Activated gamma-delta T cell treated with anti-CD3 and anti-CD28 coated beads, Interleukin-2, amount 50 U/mL, for 16 hours (primary cell): ENCODE measurements at places on chromosomes 16 and 17.

DNA sequence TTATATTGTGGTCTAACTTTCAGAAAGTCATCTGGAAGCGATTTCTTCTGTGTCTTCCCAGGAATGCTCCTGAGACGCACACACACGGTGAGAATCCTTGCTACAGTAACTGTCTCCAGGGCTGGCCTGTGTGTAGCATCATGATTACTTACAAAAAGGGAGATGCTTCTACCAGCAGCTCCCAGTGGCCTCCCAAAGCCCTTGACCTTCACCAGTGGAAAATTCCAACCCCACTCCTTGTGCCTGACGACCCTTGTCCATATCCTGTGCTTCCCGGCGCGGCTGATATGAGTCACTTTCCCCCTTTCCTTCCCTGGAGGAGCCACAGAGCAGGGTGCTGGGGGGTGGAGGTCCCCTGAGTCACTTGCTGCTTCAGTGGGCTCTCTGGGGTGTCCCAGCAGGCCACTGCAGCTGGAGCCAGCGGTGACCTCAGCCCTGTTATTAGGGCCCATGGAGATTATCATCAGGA is 22.1 kb upstream of the NAT9 start:
- DNase-seq, result no peak

GRCh38 chr16:88057656-88058055 is 106.4 kb downstream of the BANP start:
- DNase-seq, result no peak

DNA sequence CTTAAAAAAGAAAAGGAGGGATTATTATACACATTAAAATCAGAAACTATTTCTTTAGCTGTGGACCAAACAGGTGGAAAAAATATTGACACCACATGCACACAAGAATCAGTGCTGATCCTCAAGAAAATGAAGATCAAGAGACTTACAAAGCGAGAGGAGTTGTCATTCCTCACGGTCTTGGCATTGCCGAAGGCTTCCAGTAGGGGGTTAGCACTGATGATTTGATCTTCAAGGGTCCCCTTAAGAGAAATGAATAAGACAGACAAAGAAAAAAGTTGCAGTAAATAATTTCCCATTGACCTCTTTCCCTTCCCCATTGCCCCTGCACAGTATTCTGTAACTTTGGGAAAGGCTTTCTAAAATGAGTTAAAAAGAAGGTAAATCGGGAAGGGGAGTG is 6.0 kb downstream of the MYH4 start:
- DNase-seq, result no peak

DNA sequence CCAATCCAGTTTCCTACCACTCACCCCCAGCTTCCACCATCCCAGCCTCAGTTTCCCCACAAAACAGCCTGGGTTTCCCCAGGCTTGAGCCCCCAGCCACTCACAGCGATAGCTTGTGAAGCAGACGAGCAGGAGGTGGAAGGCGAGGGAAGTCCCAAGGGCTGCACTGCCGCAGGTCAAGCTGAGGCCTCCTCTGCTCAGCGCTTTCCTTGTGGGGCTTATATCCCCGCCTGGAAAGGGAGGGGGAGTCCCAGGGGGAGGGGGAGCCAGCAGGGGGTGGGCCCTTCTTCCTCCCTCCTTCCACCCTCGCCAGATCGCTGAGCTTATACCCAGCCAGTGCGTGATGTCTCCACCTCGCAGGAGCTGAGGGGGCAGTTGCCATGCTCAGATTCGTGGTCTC is at the start of gene PYY:
TSS of gene PYY (minus strand) at position 195 of the 400 bp plus-strand sequence. CDS start 457 bp downstream, outside the sequence.
- DNase-seq, result no peak

GRCh38 chr17:35752471-35752870 is 568 bp downstream of the GAS2L2 start:
- no peak for DNase-seq

DNA sequence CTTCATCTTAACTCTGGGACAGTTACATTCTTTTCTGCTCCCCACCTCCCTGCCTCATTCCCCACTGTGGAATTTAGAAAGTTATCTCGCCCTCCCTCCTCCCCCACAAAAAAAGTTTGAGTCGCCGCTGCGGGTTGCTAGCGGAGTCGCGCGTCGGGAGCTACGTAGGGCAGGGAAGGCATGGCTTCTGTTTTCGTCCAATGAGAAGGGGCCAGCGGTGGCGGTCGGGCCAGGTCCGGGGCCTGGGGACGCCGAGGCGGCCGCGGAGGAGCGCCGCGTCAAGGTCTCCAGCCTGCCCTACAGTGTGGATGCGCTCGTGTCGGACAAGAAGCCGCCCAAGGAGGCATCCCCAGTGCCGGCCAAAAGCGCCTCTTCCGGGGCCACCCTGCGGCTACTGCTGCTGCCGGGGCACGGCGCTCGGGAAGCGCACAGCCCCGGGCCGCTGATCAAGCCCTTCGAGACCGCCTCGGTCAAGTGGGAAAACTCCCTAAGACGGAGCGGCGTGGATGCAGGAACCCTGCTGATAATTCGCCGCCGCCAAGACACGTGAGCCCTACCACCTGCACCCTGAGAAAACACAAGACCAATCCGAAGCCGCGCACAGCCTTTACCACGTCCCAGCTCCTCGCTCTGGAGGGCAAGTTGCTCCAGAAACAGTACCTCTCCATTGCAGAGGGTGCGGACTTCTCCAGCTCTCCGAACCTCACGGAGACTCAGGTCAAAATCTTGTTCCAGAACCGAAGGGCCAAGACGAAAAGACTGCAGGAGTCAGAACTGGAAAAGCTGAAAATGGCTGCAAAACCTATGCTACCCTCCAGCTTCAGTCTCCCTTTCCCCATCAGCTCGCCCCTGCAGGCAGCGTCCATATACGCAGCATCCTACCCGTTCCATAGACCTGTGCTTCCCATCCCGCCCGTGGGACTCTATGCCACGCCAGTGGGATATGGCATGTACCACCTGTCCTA is 8.9 kb downstream of the OR4D1 start:
- DNase-seq, result peak; percentile 31

- DNase-seq, result no peak
Observed at GRCh38 chr17:45824475-45824874, 20.2 kb upstream of the SPPL2C start.

DNA sequence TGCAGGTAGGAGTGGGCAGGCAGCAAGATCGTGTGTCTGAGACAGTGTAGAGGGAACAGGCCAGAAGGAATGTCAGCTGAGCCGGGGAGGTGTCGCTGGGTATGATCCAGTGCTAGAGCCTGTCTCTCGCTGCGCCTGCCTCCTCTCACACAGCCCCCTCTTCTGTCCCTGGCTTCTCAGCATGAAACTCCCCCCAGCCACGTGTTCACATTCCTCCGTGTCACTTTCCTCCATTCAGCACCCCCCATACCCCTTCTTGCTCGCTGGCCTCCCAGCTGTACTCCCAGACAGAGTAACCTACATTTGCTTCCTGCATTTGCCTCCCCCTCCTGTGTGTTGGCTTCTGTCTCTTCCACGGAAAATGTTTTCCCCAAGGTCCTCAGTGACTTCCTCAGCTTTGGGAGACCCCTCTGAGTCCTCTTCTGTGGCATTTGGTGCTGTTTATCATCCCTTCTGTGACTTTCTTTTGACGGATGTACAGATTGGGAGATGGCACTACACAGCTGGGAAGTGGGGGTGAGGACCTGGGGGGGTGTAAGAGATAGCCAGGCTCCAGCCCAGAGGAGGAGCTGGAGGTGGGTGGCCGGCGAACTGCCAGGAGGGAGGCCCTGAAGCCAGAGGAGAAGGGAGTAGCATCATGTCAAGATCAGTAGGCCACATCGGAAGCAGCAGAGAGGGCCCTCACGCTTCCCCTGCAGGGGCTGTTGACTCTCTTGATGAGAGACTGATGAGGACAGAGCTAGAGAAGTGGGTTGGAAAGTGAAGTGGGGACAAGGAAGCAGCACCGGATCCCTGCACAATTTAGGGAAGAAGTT is 19.2 kb downstream of the SGF29 start:
- DNase-seq, result no peak

DNA sequence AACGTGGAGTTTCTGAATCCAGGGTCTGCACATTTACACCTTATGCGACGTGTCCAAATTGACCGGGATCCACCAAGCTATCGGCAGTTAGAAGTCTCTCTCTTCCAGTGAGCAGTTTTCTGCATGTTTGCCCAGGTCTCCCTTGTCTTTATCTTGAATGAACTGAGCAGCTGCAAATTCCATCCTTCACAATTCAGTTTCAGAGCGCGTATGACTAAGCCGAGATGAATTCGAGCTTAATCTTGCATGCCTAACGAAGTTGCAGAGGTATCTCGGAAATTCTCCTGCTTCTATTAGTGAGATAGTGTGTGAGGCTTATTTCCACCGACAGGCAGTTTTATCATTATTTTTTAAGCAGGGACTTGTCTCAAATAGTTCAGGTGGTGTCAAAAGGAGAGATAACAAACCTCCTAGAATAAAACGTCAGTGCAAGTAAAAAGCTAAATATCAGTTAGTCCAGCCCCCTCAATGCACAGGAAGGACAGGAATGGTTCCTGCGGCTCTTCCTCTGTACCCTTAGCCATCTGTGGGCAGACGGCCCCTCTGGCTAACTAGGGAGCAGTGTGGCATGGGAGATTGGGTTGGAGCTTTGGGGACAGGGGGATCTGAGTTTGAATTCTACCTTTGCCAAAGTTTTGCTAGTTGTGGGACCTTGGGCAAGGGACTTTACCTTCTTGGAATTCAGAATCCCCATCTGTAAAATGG is 93.0 kb upstream of the GPR139 start:
- DNase-seq, result no peak

GRCh38 chr17:50944054-50944901 is 78.1 kb upstream of the TOB1 start:
- DNase-seq, result peak; percentile 51

DNA sequence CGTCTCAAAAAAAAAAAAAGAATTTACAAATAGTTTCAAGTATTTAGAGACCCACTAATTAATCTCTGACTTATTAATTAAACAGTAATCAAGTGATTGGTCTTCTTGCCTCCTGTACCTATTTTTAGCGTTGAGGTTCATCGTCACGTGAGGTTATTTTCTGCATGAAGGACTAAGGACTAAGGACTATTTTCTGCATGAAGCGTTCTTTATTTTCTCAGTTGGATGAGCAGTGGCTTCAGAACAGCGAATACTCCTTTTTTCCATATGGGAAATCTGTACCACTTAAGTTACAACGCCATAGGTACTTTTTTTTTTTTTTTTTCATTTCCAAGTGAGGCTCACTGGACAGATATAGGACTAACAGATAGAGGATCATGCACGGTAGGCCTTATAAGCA is 224.9 kb downstream of the CNTNAP4 start:
- no peak for DNase-seq

GRCh38 chr17:62126292-62126691 is 61.2 kb upstream of the MED13 start:
- no peak for DNase-seq

- no peak for DNase-seq
Observed at GRCh38 chr16:69482410-69482991, 58.1 kb downstream of the CYB5B start.

DNA sequence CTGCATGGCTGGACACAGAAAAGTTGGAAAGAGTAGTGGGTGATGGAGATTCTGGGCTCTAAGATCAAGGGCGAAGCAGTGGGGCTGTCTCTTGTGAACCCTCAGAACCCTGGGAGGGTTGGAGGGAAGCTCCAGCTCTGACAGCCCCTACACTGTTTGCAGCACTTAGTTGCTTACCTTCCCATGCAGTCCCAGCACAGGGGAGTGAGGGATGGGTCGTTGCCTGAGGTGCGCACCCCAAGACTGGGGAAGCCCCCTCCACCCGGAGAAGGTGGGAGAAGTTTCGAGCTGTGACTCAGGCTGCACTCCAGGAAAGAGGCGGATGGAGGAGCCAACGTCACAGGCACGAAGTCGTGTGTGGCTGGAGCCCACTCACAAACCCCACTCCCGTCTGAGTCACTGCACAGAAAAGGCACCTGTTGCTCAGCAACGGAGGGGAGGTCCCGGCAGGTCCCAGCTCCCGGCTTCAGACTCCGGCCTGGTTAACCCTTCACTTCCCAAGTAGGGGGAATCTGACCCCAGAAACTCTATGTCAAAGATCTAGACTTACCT is 60.1 kb downstream of the AIPL1 start:
- peak; percentile 9 for DNase-seq

GRCh38 chr16:78286065-78286464 is 186.6 kb downstream of the WWOX start:
- no peak for DNase-seq

GRCh38 chr17:50911890-50912289 is 45.7 kb upstream of the TOB1 start:
- no peak for DNase-seq

DNA sequence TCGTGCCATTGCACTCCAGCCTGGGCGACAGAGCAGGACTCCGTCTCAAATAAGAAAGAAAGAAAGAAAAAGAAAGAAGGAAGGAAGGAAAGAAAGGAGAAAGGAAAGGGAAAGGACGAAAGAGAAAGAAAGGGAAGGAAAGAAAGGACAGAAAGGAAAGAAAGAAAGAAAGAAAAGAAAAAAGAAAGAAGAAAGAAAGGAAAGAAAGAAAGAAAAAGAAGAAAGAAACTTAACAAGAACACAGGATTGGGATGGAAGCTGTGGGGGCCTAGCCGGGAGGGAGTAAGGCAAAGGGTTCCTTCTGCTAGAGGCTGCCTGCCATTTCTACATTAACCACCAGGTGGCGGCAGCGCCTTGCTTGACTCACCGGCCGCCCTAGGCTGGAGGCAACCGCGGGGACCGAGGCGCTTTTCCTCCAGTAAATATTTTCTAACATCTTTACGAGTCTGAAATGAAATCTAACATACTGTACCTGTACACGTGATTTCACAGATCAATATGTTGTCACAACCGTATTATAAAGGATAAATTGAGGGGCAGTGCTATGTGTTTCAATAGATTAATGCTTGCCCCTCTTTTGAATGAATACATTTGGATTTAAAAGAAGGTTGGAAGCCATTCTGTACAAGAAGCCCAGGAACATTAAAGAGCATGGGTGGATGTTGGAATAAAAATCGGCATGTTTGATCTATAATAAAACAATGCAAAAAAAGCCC is 6.1 kb downstream of the GJD3 start:
- peak; percentile 84 for DNase-seq

- DNase-seq, result no peak
Observed at GRCh38 chr16:61002479-61003204, 1033.6 kb downstream of the CDH8 start.

DNA sequence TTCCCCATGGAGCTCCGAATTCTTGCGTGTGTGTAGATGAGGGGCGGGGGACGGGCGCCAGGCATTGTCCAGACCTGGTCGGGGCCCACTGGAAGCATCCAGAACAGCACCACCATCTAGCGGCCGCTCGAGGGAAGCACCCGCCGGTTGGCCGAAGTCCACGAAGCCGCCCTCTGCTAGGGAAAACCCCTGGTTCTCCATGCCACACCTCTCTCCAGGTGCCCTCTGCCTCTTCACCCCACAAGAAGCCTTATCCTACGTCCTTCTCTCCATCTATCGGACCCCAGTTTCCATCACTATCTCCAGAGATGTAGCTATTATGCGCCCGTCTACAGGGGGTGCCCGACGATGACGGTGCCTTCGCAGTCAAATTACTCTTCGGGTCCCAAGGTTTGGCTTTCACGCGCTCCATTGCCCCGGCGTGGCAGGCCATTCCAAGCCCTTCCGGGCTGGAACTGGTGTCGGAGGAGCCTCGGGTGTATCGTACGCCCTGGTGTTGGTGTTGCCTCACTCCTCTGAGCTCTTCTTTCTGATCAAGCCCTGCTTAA is 617 bp upstream of the SENP3 start:
- peak; percentile 75 for DNase-seq

DNA sequence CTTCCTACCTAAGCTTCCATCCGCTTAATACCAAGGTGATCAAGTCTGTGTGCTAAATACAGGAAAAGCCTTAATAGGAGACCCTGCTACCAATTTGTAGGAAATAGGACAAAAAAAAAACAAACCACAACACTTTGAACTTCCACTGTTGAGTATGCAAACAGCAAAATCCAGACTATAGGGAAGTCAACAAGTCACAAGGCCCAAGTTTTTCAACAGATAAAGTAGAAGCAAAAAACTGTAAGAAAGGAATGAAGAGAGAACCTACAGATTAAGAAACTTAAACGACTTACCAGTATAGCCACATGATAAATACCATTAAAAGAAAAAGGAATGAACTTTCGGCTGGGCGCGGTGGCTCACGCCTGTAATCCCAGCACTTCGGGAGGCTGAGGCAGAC is 7.4 kb downstream of the USP22 start:
- no peak for DNase-seq
